Testis (tissue), 5 donors: ENCODE measurements at places on chromosomes 12 and 14.

- no peak for DNase-seq
These were observed 244.8 kb downstream of the TMTC2 start for GRCh38 chr12:82931349-82932116.

DNA sequence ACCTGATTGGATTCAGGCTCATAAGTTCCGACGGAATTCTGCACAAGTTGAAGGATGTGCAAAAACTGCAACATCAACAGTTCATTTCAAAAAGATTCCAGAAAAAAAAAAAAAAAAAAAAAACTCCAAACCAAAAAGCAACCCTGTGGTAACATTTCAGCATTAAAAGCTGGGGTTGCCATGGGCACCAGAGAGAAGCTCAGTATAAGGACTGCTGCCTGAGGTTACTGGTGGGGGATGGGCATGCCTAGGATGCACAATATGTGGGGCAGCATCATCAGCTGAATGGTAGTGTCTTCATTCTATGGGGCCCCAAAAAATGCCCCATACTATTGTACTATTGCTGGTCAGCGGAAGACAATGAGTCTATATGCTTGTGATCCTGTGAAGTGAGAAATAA lies 44.7 kb downstream of the MBIP start:
- no peak for DNase-seq

- DNase-seq: no peak
These were observed 32.3 kb downstream of the DRAM1 start for GRCh38 chr12:101909646-101910045.

DNA sequence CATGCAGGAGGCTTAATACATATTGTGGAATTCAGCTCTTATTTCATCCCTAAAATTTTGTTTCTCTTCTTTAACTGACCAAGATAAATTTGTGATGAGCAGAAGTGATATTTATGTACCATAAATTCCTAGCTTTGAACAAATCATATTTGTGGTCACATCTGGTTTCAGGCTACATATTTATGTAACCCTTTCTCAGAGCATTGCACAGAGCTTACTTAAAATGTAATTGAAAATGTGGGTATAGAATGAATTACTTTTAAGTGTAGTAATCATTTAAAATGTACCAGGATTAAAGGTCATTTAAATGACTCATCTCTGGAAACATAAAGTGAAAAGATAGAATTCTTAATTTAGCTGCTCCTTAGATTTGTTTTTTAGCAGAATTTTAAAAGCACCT lies 129.9 kb upstream of the FRMD6 start:
- no peak for DNase-seq

DNA sequence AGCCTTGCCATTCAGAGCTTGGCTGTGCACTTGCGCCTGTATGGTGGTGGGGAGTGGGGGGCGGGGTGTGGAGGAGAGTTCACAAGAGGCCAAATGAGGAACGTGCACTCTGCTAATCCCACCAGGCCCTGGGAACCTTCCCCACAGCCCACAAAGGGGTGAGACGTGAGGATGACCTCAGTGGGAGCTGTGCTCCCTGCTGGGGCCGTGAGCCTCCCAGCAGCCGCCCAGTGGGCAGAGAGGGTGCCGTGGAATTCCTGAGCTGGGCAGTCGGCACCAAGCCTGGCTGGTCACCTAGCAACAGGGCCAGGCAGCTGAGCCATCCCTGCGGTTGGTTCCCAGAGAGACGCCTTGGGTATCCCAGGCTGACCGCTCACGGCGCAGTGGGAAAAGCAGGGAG lies 53.7 kb downstream of the CCNK start:
- no peak for DNase-seq

DNA sequence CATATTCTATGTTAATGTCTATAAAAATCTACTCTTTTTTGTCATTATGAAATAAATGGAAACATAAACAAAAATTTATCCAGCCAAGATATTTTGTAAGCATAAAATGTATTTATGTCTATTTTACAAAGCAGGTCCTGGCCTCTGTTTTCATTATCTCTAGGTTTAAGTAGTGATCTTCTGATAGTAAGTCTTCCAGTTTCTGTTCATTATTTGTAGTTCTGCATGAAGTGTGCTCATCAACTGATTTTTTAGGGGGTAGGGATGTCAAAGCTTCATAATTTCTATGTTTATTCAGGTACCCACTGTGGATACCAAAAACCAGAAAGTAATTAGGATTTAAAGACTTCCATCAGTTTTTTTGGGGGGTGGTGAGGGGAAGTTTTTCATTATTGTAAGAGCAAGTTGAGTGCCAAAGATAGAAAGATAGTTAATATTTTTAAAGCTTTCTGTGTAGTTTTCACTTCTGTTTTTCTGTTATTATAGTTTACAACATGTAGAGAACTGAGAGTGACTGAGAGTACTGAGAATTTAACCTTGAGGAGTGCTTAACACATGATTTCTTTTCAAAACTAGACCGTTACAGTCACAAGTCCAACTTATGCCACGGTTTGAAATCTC lies 30.6 kb upstream of the LMO3 start:
- DNase-seq: no peak

GRCh38 chr12:21852251-21852650 lies 77.7 kb upstream of the KCNJ8 start:
- no peak for DNase-seq

- DNase-seq: no peak
These were observed 7.7 kb downstream of the CLBA1 start for GRCh38 chr14:104993306-104993705.

DNA sequence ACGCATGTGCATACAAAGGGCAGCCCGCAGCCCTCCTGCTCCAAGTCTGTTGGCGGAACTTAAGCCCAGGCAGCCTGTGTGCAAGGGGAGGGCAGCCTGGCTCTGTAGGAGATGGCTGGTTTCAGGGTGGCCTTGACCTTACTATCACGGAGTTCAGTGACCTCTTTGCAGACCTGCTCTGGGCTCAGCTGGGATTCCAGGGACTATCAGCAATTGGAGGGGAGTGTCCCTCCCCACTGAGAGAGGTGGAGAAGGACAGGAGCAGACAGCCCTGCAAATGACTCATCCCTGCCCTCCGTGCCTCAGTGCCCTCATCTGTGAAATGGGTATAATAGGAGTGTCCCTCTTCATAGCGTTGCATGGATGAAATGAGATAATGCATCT lies 66.2 kb upstream of the DLK1 start:
- DNase-seq: peak; percentile 61

- DNase-seq: no peak
These were observed 19.8 kb upstream of the TCL1B start for GRCh38 chr14:95666450-95666849.

DNA sequence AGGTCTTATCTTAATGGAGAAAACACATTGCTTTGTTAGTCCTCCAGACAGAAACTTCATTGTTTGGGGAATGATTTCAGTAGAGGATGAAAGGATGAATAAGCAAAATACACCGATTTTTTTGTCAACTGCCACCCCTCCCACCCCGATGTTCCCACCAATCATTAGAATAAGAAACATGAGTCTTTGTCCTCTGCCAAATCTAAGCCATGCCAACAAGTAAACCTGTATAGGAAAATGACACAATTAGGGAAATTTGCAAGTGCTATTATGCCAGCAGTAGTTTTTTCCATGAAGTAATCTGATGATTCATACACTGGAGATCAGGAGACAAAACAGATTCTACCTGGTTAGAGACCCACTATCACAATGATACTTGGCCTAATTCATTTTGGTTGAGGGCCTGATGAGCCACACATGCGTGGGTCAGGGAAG lies 35.9 kb downstream of the FLRT2 start:
- DNase-seq: no peak

- DNase-seq: no peak
These were observed 10.3 kb upstream of the FLVCR2 start for GRCh38 chr14:75568140-75568539.

DNA sequence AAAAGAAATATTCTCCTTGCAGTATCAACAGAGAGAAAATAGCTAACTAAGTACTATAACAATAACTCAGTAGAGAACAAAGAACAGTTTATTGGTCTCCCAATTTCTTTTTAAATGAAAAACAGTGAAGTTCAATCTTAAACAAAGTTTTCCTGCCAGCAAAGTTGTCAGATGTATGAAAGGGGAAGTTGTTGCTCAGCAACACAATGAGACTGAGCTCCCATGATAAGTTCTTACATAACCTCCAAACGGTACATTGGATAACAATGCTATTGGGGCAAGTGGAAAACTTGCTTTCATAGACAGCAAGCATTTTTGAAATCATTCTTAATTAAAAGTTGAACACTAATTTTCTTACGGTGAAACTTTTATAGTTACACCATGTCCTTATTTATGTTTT lies 94.9 kb downstream of the ALG10B start:
- no peak for DNase-seq

- no peak for DNase-seq
These were observed 12.4 kb downstream of the ZBTB42 start for GRCh38 chr14:104813286-104813685.

GRCh38 chr12:124774462-124775167 lies 89.0 kb downstream of the SCARB1 start:
- DNase-seq: no peak

DNA sequence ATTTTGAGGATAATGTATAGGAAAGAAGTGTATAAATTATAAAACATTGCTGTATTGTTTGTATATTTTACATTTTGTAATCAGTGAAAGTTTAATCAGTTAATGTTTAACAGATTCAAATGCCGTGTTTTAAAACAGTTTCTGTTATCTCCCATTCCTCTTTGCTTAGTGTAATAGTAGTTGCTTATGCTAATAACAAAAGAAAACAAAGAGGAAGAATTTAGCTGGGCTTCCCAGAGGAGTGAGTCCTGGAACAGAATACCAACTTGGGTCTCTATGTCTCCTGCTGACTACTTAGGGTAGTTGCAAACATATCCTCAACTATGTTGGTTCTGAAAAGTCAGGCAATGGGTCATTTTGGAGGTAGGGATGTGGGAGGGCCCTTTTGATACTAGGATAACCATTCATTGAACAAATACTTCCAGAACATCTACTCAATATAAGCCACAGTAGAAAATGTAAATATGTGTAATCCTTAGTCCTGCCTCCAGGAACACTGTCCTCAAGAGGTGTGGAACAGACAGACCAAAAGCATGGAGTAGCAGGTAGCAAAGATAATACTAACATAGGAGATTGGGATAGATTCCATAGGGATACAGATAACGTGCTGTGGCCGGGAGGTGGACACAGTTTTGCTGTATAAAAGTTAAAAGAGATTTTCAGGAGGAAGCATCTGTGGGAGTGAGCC lies 36.1 kb upstream of the EVL start:
- no peak for DNase-seq
